CD4-positive, alpha-beta T cell treated with Interleukin-21 for 1 hour (primary cell): ENCODE measurements at places on chromosomes 4 and X.

- DNase-seq = no peak
Observed at GRCh38 chr4:73615613-73616012, 4.6 kb downstream of the RASSF6 start.

DNA sequence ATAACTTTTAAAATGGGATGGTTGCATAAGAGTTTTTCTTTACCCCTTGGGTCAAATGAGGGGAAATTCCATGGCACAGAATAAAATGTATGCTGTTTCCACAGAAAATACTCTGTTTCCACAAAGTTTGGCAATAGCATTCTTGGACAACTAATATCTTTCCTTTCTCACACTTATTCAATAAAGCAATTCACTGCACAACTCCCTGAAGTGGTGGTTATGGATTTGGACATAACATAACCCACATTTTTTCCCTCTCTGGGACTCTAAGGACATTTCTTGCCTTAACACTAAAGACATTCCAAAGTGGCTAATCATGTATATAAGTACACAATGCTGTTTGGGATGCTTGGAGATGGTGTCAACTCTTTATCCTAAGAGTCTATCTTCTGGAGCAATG lies 51.7 kb upstream of the GPM6B start:
- DNase-seq = no peak

- no peak for DNase-seq
Observed at GRCh38 chrX:123186801-123187200, 2.7 kb downstream of the GRIA3 start.

DNA sequence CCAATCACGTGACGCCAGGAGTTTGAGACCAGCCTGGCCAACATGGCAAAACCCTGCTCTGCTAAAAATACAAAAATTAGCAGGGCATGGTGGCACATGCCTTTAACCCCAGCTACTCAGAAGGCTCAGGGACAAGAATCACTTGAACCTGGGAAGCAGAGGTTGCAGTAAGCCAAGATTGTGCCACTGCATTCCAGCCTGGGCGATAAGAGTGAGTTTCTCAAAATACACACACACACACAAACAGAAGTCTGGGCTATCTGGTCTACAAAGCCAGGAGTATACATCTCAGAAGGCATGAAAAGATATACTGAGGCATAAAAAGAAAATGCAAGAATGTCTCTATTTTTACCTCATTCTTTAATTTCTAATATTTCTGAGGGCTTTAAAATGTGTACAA lies 11.3 kb downstream of the YTHDC1 start:
- DNase-seq = no peak

- DNase-seq = peak; percentile 51
Observed at GRCh38 chr4:80422727-80423404, 87.3 kb downstream of the CFAP299 start.

DNA sequence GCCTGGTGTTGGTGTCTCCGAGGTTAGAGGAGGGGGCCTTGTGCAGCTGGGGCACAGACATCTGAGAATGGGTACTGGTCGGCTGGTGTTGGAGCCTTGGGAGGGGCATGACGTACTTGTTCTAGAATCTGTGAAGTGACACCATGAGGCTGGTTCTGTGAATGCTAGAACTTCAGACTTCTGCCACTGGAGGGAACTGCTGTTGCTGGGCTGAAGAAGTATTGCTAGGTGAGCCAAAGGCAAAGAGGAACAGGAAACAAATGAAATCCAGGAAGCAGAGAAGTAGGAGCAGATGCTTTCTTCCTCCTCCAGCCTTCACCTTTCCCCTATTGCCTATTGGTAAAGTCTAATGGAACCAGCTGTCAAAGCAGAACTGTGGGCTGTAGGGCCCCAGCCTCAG lies 120.9 kb upstream of the DDIT4L start:
- no peak for DNase-seq

GRCh38 chr4:152010710-152011079 lies 249.9 kb upstream of the GATB start:
- peak; percentile 35 for DNase-seq

- no peak for DNase-seq
Observed at GRCh38 chr4:184913356-184914143, 87.8 kb upstream of the ACSL1 start.

DNA sequence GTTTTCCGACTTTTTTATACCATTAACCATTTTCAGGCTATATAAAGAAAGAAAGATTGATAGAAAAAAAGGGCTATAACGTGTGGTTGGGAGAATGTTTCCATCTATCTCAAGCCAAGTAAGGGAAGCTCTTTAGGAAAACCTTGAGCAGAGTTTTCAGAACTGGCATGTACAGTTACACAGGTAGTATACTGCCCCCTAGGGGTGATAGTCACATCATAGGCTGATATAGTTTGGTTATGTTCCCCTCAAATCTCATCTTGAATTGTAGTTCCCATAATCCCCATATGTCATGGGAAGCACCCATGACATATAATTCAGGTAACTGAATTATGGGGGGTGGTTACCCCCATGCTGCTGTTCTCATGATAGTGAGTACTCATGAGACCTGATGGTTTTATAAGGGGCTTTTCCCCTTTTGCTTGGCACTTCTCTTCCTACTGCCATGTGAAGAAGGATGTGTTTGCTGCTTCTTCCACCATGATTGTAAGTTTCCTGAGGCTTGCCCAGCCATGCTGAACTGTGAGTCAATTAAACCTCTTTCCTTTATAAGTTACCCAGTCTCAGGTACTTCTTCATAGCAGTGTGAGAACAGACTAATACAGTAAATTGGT lies 186.8 kb downstream of the TMA16 start:
- peak; percentile 71 for DNase-seq

GRCh38 chr4:73788411-73788810 lies 48.0 kb downstream of the CXCL8 start:
- DNase-seq = no peak

GRCh38 chr4:101451086-101451485 lies 103.8 kb upstream of the PPP3CA start:
- no peak for DNase-seq

GRCh38 chr4:155799794-155800123 lies 40.9 kb downstream of the GUCY1B1 start:
- no peak for DNase-seq
